Activated CD4-positive, alpha-beta memory T cell treated with anti-CD3 and anti-CD28 coated beads, Interleukin-2, amount 10 ng/mL, durations not matched to agents 7 days and 5 days (primary cell): ENCODE measurements at places on chromosomes 11 and 22. TPM values are rescaled to one million over a fixed set of nuclear protein-coding genes. Genes with fewer than 3 reads are reported as not detected.

The DUSP8 gene
- 2.6 TPM for total RNA-seq

GRCh38 chr11:12091956-12092558 is 18.3 kb upstream of the MICAL2 start:
- H3K36me3 ChIP-seq = no peaks in the 10 kb centered on the region
- peaks cover 51% of the 10 kb centered on the region for H3K4me1 ChIP-seq
- H3K4me3 ChIP-seq = no peak overlapping the region
- H3K27ac ChIP-seq = peak overlapping the region; percentile 58
- DNase-seq = no peak

The CHST1 gene
- total RNA-seq = not detected

The CCDC87 gene
- total RNA-seq = not detected

DNA sequence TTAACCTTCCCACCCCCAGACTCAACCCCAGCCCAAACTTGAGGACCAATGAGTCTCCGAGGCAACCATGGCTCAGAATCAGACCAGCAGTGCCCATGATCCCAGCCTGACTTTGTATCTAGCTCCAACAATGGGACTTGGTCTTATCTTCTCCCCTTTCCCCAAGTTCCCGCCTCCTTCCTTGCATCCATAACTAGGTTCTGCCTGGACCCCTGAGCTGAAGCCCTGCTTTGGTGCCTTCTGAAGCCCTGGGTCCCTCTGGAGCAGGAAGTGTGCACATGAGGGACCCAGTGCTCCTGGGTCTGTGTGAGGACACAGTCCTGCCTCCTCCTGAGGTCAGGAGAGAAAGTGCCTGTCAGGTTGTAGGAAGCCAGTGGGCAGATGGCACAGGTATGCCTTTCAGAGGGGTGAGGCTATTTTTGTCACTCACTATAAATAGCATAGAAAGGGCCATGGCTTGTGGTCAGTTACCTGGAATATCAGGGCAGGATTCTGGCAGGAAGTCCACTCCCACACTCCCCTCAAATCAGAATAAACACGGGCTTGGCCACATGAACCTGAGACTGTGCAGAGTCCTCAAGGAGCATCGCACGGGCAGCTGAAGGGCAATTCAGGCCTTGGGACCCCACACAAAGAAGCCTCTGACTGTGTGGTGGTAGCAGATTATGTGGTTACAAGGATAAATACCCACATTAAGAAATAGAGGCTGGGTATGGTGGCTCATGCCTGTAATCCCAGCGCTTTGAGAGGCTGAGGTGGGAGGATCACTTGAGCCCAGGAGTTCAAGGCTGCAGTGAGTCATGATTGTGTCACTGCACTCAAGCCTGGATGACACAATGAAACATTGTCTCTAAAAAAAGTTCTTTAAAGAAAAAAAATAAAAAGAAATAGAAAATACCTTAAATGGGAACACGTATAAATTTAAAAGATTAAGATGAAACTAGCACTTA is 27.4 kb downstream of the RCN1 start:
- H3K27me3 ChIP-seq = peaks cover 18% of the 10 kb centered on the region
- H3K27ac ChIP-seq = no peak overlapping the region
- no peak for DNase-seq
- H3K4me1 ChIP-seq = peaks cover 6% of the 10 kb centered on the region
- H3K36me3 ChIP-seq = no peaks in the 10 kb centered on the region
- no peak overlapping the region for H3K4me3 ChIP-seq

- no peaks in the 10 kb centered on the region for H3K27me3 ChIP-seq
- H3K36me3 ChIP-seq = no peaks in the 10 kb centered on the region
- no peaks in the 10 kb centered on the region for H3K4me1 ChIP-seq
- H3K27ac ChIP-seq = no peak overlapping the region
- no peak for DNase-seq
These were observed 654.2 kb downstream of the NELL1 start for GRCh38 chr11:21323617-21324016.

The ART1 gene
- not detected for total RNA-seq

DNA sequence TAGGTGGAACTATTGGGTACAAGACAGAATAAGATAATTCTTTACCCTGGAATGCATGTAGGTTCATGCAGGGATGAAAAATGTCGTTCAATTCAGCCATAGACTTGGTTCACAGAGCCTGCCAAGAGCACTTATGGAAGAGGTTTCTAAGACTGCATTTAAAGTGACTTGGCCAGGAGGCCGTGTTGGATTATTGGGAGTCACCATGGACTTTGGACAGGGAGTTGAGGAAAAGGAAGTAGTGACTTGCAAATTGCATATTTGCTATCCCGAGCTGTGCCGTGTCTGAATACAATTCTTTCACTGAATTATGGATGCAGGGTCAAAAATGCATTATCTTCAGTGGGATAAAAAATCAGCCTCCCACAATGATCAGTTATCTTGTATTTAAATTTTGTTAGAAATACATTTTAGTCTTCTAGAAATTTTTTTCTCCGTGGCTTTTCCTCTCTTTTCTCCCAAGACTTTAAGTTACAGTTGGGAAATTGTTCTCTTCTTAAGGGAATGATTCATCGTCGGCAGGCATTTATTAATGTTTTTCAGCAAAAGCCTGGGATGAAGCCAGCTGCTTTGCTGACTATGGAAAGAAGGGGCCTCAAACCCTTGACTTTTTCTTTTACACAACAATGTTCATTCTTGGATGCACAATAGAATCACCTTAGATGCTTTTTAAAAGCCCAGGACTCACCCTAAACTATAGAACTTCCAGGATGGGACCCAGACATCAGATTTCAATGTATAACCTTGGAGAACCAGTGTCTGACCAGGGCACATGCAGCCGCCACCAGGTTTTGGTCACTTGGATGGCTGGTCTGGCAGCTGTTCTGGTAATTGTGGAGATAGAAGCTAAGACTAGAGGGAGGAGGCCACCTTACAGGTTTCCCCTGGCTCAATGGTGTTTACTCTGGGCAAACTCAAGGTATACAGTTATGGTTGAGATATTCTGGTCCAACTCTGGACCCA is 70.8 kb downstream of the FAT3 start:
- no peak overlapping the region for H3K27ac ChIP-seq
- no peaks in the 10 kb centered on the region for H3K4me1 ChIP-seq
- H3K4me3 ChIP-seq = no peak overlapping the region
- no peaks in the 10 kb centered on the region for H3K36me3 ChIP-seq

- peaks cover 17% of the 10 kb centered on the region for H3K36me3 ChIP-seq
- peak; percentile 82 for DNase-seq
- H3K27me3 ChIP-seq = peaks cover 19% of the 10 kb centered on the region
- peak overlapping the region; percentile 88 for H3K27ac ChIP-seq
- peaks cover 24% of the 10 kb centered on the region for H3K4me1 ChIP-seq
- H3K4me3 ChIP-seq = peak overlapping the region; percentile 56
These were observed 10.1 kb downstream of the MTFP1 start for GRCh38 chr22:30435674-30436126.

GRCh38 chr11:35012467-35013191 is 96.2 kb downstream of the PDHX start:
- peaks cover 3% of the 10 kb centered on the region for H3K36me3 ChIP-seq
- H3K27ac ChIP-seq = peak overlapping the region; percentile 88
- peaks cover 11% of the 10 kb centered on the region for H3K27me3 ChIP-seq
- H3K4me3 ChIP-seq = peak overlapping the region; percentile 33
- DNase-seq = peak; percentile 35
- H3K4me1 ChIP-seq = peaks cover 48% of the 10 kb centered on the region

DNA sequence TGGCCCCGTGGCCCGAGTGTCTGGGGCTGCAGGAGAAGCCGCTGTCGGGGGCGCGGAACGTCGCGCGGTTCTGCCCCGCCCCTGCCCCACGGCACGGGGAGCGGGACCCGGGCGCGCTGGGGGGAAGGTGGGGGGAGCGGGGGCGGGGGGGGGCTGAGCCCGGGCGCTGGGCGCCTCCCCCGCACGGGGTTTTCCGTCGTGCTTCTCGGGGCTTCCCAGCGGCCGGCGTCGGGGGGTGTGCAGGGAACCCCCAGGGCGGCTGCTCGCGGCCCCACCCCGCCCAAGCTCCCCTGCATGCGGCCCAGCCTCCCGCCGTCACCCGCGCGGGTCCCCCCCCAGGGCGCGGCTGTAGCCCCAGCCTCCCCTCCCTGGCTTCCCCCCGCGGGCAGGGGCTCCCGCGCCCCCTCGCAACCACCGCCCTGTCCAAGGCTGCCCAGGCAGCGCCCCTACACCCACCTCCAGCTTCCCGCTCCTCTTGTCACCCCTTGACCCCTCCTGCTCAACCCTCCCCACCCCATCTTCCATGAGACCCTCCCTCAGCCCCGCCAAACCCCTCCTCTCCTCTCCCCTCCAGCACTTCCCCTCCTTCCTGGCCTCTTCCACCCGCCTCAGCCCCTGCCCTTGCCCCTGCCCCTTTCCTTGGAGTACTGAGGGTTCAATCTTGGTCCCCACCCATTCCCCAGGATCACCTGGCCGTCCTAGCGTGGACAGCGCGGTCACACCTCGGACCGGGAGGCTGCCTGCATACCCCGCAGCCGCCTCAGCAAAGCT is 1.7 kb downstream of the IL17REL start:
- no peak for DNase-seq
- peaks cover 15% of the 10 kb centered on the region for H3K4me1 ChIP-seq
- no peak overlapping the region for H3K4me3 ChIP-seq

- peaks cover 2% of the 10 kb centered on the region for H3K27me3 ChIP-seq
- no peak overlapping the region for H3K27ac ChIP-seq
- no peaks in the 10 kb centered on the region for H3K36me3 ChIP-seq
- DNase-seq = peak; percentile 38
- no peak overlapping the region for H3K4me3 ChIP-seq
- H3K4me1 ChIP-seq = peaks cover 10% of the 10 kb centered on the region
These were observed 11.8 kb downstream of the TIGD3 start for GRCh38 chr11:65366340-65366773.

The PNPLA5 gene
- total RNA-seq = not detected

The HSPB2 gene
- total RNA-seq = not detected

DNA sequence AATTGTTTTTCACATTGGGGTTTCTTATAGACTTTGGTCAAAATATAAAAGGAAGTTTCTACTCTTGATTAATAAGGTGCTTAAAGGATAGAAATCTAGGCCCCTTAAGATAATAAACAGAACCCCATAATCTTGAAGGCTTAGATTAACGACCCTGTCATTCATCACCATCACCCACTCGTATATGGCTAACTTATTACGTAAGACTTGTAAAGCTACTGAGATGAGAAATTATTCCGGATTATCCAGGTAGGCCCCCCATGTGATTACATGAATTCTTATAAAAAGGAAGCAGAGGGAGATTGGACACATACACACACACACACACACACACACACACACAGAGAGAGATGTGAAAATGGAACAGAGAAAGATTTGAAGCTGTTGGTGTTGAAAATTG is 1489.2 kb upstream of the TENM4 start:
- H3K4me1 ChIP-seq = no peaks in the 10 kb centered on the region
- DNase-seq = no peak
- H3K27ac ChIP-seq = no peak overlapping the region
- no peak overlapping the region for H3K4me3 ChIP-seq
- no peaks in the 10 kb centered on the region for H3K27me3 ChIP-seq
- H3K36me3 ChIP-seq = no peaks in the 10 kb centered on the region

- no peak overlapping the region for H3K4me3 ChIP-seq
- peak; percentile 22 for DNase-seq
- H3K4me1 ChIP-seq = peaks cover 7% of the 10 kb centered on the region
- H3K36me3 ChIP-seq = peaks cover 2% of the 10 kb centered on the region
These were observed 39.8 kb upstream of the TEF start for GRCh38 chr22:41341990-41342389.

- no peaks in the 10 kb centered on the region for H3K27me3 ChIP-seq
- DNase-seq = no peak
- H3K36me3 ChIP-seq = no peaks in the 10 kb centered on the region
- H3K27ac ChIP-seq = no peak overlapping the region
- H3K4me3 ChIP-seq = no peak overlapping the region
These were observed 84.6 kb upstream of the ANO3 start for GRCh38 chr11:26247340-26247739.

The CD82 gene
- total RNA-seq = 193 TPM

DNA sequence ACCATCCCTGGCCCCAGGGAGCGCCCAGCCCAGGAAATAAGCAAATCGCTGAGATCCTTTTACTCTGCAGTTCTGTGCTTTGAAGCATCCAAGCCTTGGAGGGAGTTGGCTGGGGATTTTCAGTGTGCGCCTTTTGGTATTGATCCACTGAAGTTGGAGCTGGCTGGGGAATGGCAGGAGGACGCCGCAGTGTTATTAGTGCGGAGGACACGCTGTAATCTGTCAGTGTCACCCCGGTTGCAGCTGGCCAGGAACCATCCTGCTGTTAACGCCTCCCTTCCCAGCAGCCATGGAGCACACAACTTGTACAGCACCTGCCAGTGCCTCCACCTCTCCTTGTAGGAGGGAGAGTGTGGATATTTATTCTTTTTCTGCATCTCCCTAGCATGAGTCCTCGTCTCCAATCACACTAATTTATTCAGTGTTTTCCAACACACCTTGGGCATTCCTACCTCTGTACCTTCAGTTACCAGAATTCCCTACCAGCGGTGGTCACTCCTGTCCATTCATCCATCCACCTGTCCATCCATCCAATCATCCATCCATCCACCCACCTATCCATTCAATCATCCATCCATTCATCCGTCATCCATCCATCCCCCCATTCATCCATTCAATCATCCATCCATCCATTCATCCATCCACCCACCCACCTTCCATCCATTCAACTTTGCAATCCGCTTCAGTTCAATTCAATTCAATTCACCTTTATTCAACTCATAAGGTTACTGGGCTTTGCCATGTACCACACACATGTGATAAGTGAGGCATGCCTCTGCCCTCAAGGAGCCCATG is 21.9 kb upstream of the EIF3D start:
- H3K4me3 ChIP-seq = no peak overlapping the region
- H3K27ac ChIP-seq = no peak overlapping the region
- H3K4me1 ChIP-seq = peaks cover 29% of the 10 kb centered on the region
- peaks cover 35% of the 10 kb centered on the region for H3K27me3 ChIP-seq
- H3K36me3 ChIP-seq = no peaks in the 10 kb centered on the region

- peaks cover 7% of the 10 kb centered on the region for H3K4me1 ChIP-seq
- no peak overlapping the region for H3K27ac ChIP-seq
- H3K27me3 ChIP-seq = peaks cover 5% of the 10 kb centered on the region
- H3K4me3 ChIP-seq = peak overlapping the region; percentile 65
- no peaks in the 10 kb centered on the region for H3K36me3 ChIP-seq
- no peak for DNase-seq
These were observed 10.3 kb upstream of the NEFH start for GRCh38 chr22:29469755-29470154.

DNA sequence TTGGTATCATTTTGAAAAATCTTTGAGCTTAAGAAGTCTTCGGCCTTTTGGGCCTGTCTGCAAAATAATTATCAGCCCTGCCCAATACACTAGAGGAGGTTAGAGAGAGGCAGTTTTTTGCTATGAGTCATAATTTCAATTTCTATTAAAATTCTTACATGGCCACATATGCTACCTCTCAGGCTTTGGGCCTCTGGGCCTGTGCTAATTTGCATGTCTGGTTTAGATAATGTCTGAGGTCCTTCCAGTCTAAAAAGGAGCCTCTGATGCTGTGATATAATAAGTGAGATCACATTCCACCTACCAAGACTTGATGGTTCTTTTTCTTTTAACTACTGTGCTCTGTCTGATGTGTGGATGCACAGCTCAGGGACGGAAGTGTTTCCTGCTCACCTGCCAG is 70.8 kb downstream of the KCNJ1 start:
- H3K4me3 ChIP-seq = no peak overlapping the region
- peaks cover 13% of the 10 kb centered on the region for H3K4me1 ChIP-seq
- no peak for DNase-seq
- peaks cover 78% of the 10 kb centered on the region for H3K36me3 ChIP-seq
- H3K27ac ChIP-seq = no peak overlapping the region
- H3K27me3 ChIP-seq = no peaks in the 10 kb centered on the region
